ENCODE measurements at places on chromosomes 6 and 20.

- no peak for DNase-seq
These were observed 380.3 kb upstream of the AGPAT4 start for GRCh38 chr6:161654209-161654608.

DNA sequence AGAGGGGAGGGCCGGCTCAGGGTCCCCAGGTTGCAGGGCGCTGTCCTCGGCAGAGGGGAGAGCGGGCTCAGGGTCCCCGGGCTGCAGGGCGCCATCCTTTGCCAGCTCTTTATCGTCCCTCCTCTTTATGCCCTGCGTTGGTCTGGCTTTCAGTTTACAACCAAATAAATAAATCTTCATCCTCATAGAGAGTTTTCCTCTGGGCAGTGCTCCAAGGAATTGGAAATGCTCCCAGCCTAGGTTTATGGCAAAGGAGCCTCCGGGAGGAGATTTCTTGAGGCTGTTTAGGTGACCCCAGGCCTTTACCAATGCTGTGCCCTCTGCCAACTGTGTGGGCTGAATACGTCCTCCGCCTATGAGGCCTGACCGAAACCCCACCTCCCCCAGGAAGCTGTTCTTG lies 60.2 kb downstream of the CHMP4B start:
- DNase-seq, result no peak

DNA sequence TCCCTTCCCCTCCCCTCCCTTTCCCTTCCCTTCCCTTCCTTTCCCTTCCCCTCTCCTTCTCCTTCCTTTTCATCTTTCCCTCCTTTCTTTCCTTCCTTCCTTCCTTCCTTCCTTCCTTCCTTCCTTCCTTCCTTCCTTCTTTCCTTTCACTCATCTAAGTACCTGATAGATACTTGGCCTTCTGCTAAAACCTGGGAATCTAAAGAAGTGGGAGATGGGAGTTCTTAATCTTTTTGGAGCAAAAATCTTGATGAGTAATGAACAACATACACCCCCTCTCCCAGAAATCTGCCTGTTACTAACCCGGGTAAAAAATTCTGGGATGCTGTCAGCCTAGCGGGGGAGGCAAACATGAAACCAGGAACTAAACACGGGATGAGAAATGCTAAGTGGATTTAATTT lies 100.7 kb downstream of the VEGFA start:
- no peak for DNase-seq

DNA sequence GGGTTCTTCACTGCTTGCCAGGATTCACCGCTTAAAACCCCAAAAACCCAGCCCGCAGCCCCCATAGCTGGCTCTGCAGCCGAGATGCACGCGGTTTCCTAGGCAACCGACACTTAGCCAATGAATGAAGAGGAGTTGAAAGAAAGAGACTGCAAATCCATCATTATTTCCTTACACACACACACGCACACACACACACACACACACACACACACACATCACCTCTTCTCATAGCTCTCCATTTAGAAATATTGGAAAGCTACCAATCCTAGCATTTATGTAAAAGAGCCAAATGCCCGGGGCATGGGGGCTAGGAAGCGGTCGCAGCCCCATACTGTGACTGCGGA lies 3.4 kb upstream of the TUBB2B start:
- DNase-seq, result no peak

DNA sequence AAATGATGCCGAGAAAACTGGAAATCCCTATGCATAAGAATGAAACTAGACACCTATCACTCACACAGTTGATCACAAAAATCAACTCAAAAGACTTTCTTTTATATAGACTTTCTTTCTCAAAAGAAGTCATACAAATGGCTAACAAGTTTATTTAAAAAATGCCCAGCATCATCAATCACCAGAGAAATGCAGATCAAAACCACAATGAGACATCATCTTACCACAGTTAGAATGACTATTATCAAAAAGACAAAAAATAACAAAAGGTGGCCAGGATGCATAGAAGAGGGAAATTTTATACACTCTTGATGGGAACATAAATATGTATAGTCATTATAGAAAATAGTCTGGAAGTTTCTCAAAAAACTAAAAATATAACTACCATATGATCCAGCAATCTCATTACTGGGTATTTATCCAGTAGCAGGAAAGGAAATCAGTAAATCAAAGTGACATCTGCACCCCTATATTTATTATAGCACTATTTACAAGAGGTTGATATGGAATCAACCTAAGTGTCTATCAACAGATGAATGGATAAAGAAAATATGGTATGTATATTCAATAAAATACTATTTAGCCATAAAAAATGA lies 3.4 kb upstream of the RNF217 start:
- DNase-seq, result no peak

GRCh38 chr6:92779746-92780145 lies 639.6 kb downstream of the EPHA7 start:
- DNase-seq, result no peak

DNA sequence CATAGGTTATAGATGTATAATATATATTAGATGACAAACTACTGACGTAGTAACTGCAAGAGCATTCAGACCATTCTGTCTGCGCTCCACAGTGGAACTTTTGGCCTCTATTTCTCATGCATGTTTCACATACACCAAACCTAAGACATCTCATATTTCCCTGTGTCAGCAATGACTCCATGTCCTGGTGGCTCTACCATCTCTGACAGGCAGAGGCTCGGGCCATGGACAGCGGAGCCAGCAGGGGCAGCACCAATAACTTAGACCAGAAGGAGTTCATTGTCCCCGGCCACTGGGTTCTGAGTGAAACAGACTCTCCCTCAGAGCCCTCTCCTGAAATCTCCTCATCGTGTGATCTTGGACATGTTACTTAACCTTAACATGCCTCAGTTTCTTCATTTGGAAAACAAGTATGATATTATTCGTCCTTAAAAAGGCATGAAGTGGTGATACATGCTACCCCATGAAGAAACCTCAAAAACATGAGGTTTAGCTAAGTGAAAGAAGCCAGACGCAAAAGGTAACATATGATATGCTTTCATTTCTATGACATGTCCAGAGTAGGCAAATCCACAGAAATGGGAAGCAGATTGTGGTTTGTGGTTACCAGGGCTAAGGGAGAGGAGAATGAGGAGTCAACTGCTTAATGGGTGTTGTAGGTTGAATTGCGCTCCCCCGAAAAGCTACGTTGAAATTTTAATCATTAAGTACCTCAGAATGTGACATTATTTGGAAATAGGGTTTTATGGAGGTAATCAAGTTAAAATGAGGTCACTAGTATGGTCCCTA lies 564.0 kb upstream of the JARID2 start:
- no peak for DNase-seq

GRCh38 chr20:36402708-36403107 lies 96.6 kb downstream of the DLGAP4 start:
- DNase-seq, result no peak

- DNase-seq, result peak; percentile 77
These were observed 50.5 kb downstream of the EBF4 start for GRCh38 chr20:2742934-2743559.

DNA sequence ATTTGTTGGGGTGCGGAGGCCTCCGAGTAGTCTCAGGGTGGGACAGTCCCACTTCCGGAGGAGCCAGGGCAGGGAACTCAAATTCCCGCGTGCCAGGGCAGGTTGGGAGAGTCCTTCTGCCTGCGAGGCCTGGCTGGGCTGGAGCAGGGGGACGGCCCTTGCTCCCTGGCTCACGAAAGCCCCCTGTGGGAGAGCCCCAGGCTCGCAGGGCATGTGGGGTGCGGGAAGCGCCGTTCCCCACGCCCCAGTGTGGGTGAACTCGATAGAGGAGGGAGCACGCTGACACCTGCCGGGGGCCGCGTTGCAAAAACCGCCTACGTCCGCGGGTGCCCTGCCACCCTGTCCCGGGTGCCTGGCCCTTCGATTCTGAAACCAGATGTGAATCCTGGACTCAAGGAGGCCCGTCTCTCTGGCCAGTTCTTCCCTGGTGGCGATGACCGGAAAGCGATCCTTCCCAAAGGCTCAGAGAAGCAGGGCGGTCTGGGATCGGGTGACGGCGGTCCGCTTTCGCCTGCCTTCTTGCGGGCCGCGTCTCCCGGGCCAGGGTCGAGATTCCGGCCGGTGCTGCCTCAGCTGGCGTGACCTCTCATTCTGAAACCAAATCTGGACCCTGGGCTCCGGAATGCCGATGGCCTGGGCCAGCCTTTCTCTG lies 1846.5 kb upstream of the DEFB115 start:
- DNase-seq, result no peak

- DNase-seq, result no peak
These were observed 160.4 kb downstream of the ZFP64 start for GRCh38 chr20:52031206-52031562.

GRCh38 chr6:7535498-7535897 lies 6.0 kb upstream of the DSP start:
- no peak for DNase-seq

- no peak for DNase-seq
These were observed 35.1 kb downstream of the SGK1 start for GRCh38 chr6:134282816-134283215.

- no peak for DNase-seq
These were observed 26.5 kb upstream of the ABT1 start for GRCh38 chr6:26570027-26570809.

DNA sequence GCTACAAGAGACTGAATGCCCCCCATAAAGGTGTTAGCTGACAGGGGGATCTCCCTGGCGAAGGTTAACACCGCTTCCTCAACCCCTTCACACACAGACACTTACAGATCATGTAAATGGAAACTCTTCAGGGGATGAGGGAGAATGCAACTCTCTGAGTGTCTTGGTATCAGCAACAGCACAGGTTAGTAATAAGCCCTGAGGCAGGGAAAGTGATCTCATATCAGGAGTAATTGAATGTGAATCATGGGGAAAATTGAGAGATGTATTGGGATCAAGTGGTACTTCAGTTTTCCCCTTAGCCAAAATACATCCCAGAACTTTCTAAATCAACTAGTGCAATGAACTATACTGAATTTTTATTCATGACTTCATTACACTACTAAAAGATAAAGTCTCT lies 23.8 kb downstream of the OR2J3 start:
- DNase-seq, result no peak

- DNase-seq, result no peak
These were observed 14.7 kb downstream of the IPCEF1 start for GRCh38 chr6:154341871-154342270.

- DNase-seq, result no peak
These were observed 32.5 kb downstream of the GNAS start for GRCh38 chr20:58884966-58885365.

GRCh38 chr6:79718509-79719247 lies 87.5 kb downstream of the SH3BGRL2 start:
- DNase-seq, result no peak

- DNase-seq, result no peak
These were observed 9.6 kb downstream of the FAM83B start for GRCh38 chr6:54856129-54856528.

GRCh38 chr6:124917769-124918168 lies 44.5 kb upstream of the RNF217 start:
- no peak for DNase-seq

DNA sequence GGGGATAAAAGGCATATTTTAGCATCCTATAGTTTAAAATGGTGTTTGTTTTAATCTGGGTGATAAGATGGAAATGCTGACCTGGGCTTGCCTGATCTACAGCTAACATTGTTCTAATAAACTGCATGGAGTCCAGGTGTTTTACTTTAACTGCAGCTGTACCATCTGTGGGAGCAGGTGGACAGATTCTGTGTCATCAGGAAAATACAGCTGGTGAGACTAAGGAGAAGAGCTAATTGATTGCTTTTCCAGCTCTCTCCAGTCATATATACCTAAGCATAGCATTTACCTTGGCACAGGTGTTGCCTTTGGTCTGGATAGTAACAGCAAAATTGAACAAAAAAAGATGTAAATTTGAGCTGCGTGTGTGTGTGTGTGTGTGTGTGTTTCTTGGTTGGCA lies 31.6 kb downstream of the CBFA2T2 start:
- DNase-seq, result no peak

- no peak for DNase-seq
These were observed 32.6 kb upstream of the TAB2 start for GRCh38 chr6:149284904-149285303.

DNA sequence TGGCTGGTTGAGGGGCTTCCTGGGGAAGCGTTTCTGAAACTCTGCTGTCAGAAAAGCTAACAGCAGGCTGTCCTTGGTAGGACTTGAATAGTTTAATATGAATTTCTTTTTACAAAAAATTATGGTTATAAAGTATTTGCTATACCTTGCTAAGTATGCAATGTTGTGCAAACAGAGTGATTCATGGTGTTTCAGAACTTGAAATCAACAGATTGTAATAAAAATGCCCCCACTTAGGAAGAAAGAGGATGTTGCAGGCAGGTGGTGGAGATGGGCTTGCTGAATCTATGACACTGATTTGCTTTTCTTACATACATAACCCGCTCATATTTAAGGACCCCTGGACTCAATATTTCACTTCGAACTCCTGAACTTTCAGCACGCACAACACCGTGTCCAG lies 211.6 kb downstream of the THBS2 start:
- no peak for DNase-seq

Data from naive thymus-derived CD4-positive, alpha-beta T cell (primary cell).